NCI-H748 treated with DMSO at 0.1 percent for 48 hours (cell line): ENCODE measurements at places on chromosomes 7 and 10.
A peak's percentile ranks its signal among the peaks of the same experiment; 100 is the strongest.

- DNase-seq = no peak
These were observed 36.7 kb upstream of the RADIL start for GRCh38 chr7:4919969-4920766.

- no peak for DNase-seq
These were observed 5.2 kb upstream of the MALRD1 start for GRCh38 chr10:19043431-19043830.

GRCh38 chr7:132991615-132992587, 90.0 kb downstream of the CHCHD3 start:
- no peak for DNase-seq

GRCh38 chr10:340646-341045, 205.4 kb downstream of the ZMYND11 start:
- DNase-seq = no peak

GRCh38 chr10:36640626-36641025, 484.8 kb upstream of the ANKRD30A start:
- DNase-seq = no peak

GRCh38 chr7:151755131-151755801, 121.6 kb downstream of the PRKAG2 start:
- DNase-seq = no peak

DNA sequence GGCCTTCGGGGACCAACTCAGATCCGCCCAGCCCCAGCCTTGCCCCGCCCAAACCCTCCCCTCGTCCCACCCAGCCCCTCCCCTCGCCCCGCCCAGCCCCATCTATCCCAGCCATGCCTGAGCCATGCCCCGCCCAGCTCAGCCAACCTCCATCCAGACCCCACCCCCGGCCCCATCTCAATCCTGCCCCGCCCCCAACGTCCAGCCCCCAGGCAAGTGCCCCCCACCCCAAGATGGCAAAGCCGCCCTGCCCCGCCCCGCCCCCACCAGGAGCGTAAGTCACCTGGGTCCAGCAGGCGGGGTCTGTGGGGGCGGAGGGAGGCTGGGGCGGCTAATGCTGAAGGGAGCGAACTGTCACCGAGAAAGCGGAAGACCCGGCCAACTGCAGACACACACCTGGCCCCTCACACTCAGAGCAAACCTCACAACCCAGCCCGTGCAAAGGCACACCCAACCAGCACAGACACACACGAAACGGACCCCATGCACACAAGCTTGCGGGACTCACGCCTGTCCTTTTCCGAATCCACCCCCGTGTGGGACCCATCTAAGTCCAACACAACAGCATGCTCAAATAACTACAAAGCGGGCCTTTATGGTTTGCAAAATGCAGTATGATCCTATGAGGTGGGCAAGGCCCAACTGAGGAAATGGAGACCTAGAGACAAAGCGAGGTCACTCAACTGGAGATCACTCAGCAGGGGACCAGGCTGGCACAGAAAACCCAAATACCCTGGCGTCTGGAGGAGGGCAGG, 11.5 kb upstream of the OGA start:
- peak; percentile 23 for DNase-seq

- no peak for DNase-seq
These were observed 220.7 kb upstream of the GLI3 start for GRCh38 chr7:42457663-42458062.

DNA sequence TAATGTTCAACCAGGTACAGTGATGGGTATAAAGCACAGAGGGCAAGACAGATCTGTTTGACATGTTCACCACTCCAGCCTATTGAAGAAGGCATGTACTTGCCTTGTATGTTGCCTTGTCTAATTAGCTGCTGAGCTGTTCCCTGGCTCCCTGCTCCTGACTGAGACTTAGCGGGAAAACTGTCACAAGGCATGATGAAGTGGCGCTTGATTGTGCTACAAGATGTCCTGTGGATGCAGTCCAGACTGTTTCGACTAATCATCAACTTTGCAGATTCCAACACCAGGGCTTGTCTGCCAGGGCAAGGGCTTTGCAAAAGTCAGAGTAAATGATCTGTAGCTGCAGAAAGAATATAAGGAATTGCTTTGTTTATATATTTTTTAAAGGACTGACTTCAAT, 136.2 kb upstream of the NRBF2 start:
- DNase-seq = no peak

DNA sequence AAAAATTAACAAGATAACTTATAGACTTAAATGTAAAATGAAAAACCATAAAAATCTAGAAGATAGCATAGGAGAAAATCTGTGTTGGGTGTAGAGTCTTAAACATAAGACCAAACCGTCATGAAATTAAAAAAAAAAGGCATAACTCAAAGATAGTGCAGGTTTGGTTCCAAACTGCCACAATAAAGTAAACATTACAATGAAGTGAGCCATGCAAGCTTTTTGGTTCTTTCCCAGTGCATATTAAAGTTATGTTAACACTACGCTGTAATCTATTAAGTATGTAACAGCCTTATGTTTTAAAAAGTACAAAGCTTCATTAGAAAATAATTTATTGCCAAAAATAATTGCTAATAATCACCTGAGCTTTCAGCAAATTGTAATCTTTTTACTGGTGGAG, 1366.5 kb upstream of the LRRTM3 start:
- no peak for DNase-seq

- DNase-seq = no peak
These were observed 131.4 kb upstream of the AGR3 start for GRCh38 chr7:17013204-17013603.

DNA sequence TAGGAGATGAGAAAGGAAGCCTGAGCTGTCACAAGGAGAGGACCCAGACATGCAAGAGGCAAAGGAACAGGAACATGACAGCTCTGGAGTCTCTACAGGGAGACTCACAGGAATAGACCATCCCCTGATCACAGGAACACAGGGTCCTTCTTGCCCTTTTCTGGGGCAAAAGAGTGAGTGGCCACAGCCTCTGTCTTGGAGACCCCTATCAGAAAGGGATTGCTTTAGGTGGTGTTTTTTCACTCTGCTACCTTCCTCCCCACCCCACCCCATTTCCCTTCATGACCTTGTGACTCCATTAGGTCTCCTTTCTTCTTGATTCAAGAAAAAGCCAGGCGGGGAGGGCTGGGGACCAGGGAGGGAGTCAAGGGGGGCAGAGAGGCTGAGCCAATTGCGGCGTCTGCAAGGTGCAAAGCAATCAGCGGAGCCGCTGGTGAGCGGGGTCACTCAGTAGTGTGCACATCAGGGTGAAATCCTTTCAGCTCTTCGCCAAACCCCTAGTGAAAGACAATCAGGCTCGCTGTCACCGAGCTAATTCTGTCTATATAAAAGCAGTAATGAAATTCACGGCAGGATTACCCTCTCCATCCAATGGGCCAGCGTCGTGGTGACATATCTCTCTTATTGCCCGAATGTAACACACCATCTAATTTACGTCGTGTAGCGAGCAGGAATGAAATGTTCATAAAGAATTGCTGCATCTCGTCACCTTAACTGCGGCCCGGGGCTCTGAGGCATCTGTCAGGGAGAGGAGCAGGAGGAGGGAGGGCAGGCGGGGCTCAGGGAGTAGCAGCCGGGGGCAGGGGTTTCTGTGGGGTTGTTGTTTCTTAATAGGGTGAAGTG, 31.5 kb upstream of the BTRC start:
- DNase-seq = no peak
